Stimulated activated effector memory CD8-positive, alpha-beta T cell treated with anti-CD3 and anti-CD28 coated beads, Interleukin-12 subunit alpha, Interleukin-12 subunit beta, amount 100 ng/mL, for 72 hours (primary cell): ENCODE measurements at places on chromosomes 12 and 14.
A peak's percentile ranks its signal among the peaks of the same experiment; 100 is the strongest.

DNA sequence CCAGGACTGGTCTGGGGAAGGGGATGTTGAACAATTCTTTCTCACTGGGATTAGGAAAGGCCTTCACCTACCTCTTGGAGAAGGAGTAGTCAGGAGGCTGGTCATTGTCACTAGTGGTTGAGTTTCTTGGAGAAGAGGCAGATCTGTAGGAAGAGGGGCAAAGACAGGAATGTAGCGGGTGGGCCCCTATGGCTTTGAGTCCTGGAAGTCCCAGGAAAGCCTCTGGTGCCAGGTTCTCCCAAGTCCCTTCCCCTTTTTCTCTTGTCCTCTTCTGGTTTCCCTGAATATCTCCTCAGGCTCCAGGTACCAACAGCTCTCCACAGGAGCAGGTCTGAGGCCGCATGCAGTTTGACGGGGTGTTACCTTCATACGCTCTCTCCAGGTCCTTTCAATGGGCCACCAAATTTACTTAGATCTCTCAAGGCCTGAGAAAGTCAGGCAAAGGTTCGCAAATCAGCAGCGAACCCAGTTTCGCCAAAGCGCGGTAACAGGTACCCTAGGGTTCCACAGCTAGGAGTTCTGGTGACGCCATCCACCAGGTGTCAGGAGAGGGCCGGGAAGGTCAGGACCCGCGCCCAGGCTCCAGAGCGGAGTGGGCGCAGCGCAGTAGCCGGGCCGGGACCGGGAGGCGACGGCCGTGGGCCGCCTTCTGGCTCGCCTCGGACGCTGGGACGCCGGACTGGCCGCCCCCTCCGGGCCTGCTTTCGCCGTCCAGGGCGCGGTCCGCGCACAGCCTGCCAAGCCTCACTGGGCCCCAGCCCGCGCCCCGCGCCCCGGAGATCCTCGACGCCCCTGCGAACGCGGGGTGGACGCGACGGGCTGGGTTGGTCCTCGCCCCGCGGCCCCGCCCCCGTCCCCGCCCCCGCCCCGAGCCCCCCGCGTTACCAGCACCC lies 795 bp downstream of the SMAGP start:
- peak; percentile 62 for DNase-seq

DNA sequence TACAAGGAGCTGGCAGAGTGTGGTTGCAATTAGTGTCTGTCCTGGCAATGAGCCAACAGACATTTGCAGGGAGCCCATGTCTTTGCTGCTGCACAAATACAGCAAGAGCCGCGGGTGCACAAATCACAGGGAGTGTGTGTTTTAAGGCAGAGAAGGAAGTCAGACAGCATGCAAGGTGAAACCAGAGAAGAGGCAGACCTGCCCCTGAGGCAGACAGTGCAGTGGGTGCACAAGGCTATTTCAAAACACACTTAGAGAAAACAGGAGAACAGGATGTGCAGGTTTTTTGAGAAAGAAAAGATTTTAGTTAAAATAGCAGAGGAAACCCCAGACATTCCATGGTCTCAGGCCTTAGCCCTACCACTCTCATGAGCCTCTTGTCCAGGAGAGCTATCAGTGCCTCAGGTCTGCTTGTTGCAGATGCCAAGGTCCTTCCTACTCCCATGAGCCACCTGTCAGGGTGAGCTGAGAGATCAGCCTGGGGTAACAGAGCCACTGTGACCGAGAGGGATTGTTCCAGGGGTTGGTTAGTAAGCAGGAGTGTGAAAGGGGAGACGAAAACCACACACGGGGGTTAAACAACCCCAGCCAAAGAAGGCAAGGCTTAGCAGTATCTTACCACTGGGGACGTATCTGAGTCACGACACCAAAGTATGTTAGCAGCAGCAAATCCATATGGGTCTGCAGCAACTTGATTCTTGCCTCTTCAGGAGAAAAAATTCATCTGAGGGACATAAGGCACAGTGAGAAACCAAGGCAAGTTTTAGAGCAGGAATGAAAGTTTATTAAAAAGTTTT lies 78.1 kb downstream of the C14orf132 start:
- no peak for DNase-seq

DNA sequence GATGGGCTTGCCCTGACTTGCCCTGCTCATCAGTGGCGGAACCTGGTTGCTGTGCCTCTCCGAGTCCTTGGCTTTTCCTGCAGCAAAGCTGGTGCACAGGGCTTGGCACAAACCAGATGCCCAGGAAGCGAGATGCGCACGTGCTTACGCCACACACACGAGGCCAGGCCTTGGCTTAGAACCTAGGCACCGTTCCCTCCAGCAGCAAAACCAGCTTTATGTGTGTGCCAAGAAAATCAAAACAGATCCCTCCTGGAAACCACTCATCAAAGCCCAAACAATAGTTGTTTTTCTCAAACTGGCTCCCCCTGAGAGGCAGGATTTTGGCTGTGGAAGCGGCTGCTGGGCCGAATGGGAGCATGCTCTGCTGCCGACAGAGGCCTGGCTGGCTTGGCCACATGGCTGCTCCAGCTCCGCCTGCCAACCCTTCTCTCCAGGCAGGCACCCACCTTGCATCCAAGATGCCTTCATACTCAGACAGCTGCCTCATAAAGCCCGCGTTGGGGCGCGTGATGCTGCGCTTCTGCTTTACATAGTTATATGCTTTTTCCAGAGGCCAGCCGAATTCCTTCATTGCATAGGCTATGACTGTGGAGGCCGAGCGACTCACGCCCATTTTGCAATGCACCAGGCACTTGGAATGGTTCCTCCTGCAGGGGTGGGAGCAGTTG lies 58.7 kb downstream of the SSH1 start:
- DNase-seq = no peak

- no peak for DNase-seq
Measured at GRCh38 chr12:77189458-77189857, 124.1 kb upstream of the E2F7 start.

- DNase-seq = no peak
Measured at GRCh38 chr14:102085488-102085887, 1.4 kb downstream of the HSP90AA1 start.

- no peak for DNase-seq
Measured at GRCh38 chr14:29759521-29760340, 167.9 kb downstream of the PRKD1 start.

DNA sequence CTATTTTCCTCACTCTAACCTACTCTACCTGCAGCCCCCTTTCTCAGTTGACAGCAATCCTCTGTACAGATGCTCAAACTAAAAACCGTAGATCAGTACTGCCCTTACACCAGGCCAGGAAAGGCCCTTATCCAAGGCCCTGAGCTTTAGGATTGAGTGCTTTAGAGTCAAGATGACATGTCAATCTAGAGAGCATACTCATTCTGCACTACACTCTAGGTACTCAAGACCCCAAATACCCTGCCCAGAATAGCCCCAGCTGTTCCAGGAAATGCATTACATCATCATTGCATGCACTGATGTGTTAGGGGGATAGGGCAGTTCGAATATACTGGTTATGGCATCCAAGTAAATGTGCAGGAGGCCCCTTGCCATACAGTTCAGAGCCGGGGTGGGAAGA lies 3.5 kb upstream of the PHLDA1 start:
- DNase-seq = no peak

GRCh38 chr14:53943751-53944083 lies 12.9 kb downstream of the BMP4 start:
- no peak for DNase-seq
